ENCODE measurements at places on chromosomes 3 and 15.

GRCh38 chr3:141597931-141598330, 111.1 kb downstream of the RASA2 start:
- DNase-seq: no peak

GRCh38 chr3:107661447-107662123, 138.8 kb downstream of the BBX start:
- DNase-seq: no peak

DNA sequence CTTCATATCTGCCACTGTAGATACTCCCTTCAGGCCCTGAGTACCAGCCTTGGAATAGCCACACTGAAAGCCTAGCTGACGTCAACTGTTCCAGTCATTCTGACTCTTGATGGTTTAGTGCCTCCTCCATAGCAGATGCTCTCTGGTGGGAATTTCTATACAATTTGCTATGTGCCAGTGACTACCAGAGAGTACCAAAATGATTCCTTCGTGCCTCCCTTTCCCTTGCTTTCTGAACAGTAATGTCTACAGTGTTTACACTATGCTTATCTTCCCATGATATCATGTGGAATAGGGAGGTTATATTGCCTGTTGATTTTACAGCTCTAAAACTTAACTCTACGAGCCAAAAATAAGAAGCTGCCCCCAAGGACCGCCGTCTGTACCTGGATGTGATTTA, 109.7 kb upstream of the GMNC start:
- DNase-seq: no peak

DNA sequence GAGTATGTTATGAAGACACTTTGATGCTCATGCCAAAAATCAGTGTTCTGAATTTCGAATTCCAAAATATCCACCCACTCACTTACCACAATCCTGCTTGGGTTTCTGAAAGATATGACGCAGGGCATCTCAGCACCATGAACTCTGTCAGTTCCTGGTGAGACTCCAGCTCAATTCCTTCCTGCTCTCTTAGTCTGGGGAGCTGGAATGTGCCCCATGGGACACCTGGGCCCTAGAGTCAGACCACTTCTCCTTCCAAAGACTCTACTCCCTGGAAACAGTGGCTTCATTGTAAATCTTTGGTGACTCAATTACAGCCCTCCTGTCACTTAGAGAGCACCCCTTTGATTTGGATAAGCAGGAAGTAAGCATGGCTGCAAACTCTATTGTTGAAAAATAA, 50.5 kb downstream of the CD86 start:
- DNase-seq: no peak

DNA sequence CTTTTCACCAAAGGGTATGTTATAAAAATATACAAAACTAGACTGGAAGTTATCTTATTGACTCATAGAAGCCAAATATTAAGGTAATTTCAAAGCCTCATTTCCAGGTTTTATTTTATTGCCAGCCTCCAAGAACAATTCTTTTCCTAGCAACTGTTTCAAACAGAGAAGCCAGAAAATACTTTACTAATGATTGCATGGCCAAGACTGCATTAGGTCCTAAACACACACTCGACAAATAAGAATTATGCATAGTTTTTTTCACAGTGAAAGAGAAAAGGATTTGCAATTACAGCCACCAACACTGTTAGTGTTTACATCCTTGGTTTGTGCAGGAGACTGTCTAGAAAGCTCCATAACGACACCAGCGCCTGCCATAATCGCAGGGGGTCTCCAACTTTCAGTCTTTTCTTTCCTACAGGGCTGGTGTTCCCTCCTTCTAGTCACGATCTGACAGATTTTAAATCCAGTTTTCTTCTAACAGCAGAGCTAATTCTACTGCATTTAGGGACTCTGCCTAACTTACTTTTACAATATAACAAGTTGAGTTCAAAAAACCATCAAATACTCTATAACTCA, 58.1 kb downstream of the CLASP2 start:
- DNase-seq: no peak

- DNase-seq: no peak
Measured at GRCh38 chr3:32440611-32441350, 49.1 kb downstream of the CMTM7 start.

GRCh38 chr3:145951441-145951840, 209.5 kb downstream of the PLOD2 start:
- no peak for DNase-seq

GRCh38 chr3:71309342-71309741, 274.2 kb downstream of the FOXP1 start:
- no peak for DNase-seq

DNA sequence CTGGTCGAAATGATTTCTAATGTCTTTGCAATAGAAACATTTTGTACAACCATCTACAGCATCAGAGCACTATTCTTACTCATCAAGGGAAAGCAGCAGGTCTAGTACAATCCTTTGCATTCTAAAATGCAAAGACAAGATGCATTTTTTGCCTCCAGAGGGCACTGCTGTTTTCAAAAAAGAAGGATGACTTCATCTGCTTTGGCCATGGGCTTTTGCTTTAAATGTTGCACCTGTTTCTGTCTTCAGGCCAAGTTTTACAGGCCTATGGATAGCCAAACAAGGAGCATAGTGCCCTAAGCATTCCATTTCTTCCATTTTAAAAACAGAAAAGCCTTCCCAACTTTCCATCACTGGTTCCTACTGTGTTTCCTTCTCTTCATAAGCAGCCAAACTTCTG, 3.4 kb downstream of the PARP9 start:
- peak; percentile 45 for DNase-seq

- no peak for DNase-seq
Measured at GRCh38 chr3:146163584-146163983, 2.6 kb upstream of the PLOD2 start.

DNA sequence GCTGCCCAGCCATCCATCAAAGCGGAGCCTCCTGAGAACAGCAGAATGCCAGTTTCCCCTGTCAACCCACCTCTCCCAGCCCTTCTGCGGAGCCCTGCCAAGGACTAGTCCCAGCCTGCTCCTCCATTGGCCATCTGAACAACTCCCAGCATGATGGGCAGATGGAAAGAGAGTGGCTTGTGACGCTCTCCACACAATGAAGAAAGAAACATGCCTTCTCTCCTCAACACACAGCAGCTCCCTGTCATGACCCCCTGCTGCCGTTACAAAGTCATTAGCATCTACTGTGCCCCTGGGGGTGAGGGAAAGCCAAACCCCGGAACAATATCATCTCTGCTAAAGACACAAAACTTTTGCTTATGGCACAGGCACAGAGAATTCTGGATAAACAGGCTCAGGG, 33.6 kb downstream of the MECOM start:
- no peak for DNase-seq

- no peak for DNase-seq
Measured at GRCh38 chr3:135865085-135865484, 100.4 kb upstream of the PPP2R3A start.

DNA sequence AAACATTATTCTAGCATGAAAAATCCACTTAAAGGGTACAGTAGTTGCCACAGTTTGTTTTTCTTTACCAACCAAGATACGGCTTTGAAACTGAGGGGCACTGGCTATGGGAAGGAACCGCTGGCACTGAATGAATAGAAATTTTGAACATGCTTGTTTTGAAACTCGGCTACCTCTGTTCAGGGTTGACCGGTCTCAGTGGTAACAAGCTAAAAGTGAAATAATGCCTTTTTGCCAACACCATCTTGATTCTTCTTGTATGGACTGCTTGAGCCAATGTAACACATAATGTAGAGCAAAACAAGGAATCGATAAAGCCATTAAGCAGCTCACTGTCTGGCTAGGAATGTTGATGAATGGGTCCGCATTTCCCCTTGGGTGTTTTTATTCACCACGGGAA, 36.5 kb downstream of the PTPRG start:
- no peak for DNase-seq

GRCh38 chr3:126935756-126936509, 47.0 kb upstream of the PLXNA1 start:
- DNase-seq: no peak

All from T follicular helper cell (primary cell).